IPS-NIHi11 (cell line): ENCODE measurements at places on chromosomes 1 and 21.

DNA sequence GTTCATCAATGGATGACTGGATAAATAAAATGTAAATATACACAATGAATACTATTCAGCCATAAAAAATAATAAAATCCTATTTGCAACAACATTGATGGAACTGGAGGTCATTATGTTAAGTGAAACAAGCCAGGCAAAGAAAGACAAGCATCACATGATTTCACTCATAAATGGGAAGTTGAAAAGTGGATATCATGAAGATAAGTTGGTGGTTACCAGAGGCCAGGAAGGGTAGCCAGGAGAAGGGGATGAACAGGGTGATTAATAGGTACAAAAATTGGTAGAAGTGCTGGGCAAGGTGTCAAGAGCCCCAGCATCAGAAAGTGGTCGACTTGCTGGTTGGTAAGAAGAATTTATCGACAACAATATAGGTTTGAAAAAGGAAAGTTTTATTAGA, 1.3 kb upstream of the PARK7 start:
- no peak for DNase-seq

DNA sequence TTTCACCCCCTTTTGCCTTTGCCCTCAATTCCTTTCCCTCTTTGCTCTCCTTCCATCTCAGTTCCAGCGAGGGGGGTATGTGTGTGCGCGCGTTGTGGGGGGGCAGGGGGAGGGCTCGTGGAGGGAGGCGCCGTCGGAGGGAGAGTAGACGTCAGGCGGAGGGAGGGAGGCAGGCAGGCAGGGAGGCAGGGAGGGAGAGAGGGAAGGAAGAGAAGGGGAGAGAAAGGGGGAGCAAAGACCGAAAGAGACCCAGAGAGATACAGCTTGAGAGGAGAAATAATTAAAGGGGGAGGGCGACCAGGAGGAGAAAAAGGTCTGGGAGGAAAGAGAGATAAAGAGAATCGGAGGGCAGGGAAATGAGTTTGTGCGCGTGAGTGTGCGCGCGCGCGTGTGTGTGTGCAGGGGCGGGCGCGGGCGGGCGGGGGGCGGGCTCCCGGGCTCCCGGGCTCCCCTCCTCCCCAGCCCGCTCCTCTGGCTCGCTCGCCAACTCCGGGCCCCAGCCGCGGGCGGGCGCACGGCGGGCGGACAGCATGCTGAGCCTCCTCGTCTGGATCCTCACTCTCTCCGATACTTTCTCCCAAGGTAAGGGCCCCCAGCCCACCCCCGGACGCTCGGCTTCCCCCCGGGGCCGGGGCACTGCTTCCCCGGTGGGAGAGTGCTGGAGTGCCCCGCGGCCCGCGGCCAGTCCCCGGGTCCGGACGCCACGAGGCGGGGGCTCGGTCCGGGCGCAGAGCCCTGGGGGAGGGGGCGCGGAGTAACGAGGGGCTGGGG, at the start of gene KIRREL1:
TSS of gene KIRREL1 (plus strand) at position 499 of the 771 bp plus-strand sequence. CDS start at position 531, 32 bp downstream.
- DNase-seq = peak; percentile 75

GRCh38 chr1:32393136-32393535, 1.1 kb downstream of the BSDC1 start:
- DNase-seq = no peak

DNA sequence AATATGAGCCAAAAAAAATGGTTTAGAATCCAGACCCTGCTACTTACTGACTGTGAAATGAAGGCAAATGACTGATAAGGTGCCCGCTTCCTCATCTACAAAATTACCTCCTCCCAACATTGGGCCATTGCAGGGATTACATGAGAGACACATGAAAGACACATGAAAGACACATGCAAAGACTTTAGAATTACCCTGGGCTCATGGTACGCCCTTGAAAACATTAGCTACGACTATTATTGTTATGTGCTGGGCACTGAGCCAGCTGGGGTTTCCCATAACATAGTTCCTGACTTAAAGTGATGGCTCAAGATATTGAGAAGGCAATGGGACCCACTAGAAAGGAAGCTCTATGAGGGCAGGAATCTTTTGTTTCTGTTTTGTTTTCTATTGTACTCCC, 43.7 kb upstream of the KANK4 start:
- no peak for DNase-seq

DNA sequence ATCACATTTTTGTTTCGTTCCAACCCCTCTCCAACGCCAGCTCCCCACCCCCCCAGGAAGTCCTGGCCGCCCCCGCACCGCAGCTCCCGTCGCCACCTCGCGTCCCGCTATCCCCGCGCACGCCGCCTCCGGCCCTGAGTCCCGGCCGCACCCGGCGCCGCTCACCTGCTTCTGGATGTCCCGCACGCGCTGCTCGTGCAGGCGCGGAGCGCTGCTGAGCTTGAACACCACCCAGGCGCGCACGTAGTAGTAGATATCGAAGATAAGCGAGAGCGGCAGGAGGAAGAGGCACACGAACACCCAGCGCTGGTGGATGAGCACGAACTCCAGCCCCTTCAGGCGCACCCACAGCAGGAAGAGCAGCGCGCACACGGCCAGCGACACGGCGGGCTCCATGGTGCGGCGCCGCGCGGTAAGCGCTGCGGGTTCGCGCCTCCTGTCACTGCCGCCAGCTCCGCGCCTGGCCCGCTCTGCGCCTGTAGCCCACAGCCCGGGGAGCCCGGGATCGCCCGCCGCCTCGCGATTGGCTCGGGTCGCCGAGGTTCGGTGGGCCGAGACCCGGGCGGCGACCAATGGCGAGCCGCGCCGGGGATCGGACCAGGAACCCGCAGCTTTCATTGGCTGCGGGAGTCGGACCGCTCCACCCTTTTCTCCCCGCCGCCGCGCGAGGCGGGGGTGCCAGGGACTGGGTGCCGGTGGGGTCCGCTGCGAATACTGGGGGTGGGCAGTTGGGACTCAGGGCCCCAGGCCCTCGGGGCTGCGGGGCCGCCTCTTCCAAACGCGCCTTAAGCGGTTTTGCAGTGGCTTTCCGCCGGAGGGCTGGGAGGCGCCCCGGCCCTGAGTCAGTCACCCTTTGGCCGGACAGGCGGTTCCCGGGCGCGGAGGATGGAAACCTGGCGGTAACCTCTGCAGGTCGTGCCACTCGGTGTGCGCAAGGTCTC, at the start of gene DHCR24:
TSS of gene DHCR24 (minus strand) at position 472 of the 941 bp plus-strand sequence. CDS start at position 396, 76 bp downstream.
- peak; percentile 100 for DNase-seq

DNA sequence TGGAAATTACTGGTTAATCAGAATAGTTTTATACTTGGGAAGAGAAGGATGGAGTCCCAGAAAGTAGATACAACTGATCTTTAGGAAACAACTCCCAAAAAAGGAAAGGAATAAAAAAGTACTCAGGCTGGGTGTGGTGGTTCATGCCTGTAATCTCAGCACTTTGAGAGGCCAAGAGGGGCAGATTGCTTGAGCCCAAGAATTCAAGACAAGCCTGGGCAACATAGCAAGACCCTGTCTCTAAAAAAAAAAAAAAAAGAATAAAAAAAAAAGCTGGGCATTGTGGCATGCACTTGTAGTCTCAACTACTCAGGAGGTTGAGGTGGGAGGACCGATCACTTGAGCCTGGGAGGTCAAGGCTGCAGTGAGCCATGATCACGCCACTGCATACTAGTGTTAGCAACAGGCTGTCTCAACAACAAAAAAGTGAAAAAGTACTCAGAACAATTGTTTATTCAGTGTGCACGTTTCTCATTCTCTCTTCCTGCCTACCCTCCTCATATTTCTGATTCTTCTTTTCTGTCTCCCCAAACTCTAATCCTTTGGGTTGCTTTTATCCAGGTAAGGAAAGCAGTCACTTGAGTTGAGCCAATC, 2.2 kb upstream of the DHCR24 start:
- DNase-seq = no peak

- no peak for DNase-seq
Observed at GRCh38 chr1:66575739-66576138, 41.8 kb downstream of the SGIP1 start.

GRCh38 chr1:35285771-35286606, 17.5 kb downstream of the ZMYM4 start:
- DNase-seq = no peak

DNA sequence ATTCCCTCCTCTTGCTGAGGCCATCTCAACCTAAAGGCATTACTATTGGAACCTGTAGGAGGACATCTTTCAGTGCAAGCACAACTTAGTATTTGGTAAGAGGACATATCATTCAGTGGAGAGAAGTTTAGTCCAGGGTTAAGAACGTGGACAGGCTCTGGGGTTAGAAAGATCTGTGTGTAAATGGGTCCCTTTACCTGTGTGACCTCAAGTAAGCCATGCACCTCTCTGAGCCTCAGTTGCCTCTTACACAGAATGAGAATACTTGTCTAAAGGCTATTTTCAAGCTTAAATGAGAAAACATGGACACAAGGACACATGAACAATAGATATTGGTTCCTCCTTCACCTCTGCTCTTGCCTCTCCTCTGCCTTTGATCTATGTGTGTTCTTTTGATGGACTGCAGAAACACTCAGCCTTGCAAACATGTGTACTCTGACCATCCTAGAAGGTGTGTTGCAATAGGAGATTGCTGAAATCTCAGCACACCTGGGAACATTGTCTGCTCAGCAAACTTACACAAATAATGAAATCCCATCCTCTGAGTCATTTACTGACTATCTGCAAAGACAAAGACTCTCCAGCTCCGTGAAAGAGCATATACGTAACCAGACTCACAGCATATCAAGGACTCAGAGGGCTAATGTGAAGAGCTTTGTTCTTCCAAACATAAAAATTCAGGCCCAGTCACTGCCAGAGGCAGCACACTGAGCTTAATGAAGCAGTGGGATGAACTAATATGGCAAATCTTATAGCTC, 143.8 kb downstream of the DAB1 start:
- DNase-seq = no peak

GRCh38 chr1:153485863-153486262, 25.4 kb upstream of the S100A7 start:
- DNase-seq = no peak

DNA sequence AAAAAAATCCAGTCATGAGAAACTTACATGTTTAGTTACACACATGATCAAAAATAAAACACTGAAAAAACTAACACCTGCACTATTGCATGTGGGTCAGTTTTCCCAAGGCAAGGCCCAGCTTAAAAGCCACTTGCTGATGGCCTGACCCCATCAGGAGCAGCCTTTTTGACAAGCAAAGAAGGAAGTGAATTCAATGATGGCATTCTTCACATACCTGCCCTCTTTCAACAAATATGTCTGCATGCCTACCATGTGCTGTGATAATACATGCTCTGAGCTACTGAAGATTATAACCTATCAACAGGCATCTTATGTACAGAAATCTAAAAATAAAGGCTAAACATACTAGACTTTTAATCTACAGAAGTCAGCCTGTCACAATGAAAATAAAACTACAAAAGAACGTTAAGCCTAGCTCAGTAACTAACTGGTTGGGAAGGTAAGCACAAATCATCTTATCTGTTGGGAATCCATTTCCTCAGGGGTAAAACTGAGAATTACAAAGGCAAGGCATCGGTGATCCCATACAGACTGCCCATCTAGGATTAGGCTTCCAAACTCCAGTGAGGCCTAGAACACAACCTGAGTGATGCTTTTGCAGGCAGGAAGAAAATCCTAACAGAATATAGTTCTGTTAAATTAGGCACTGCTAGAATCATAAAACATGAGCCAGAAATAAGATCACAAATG, 14.5 kb downstream of the SORT1 start:
- DNase-seq = peak; percentile 41

GRCh38 chr1:8152731-8153702, 126.9 kb upstream of the ERRFI1 start:
- DNase-seq = no peak

GRCh38 chr1:95956215-95956614, 722.2 kb downstream of the RWDD3 start:
- no peak for DNase-seq

DNA sequence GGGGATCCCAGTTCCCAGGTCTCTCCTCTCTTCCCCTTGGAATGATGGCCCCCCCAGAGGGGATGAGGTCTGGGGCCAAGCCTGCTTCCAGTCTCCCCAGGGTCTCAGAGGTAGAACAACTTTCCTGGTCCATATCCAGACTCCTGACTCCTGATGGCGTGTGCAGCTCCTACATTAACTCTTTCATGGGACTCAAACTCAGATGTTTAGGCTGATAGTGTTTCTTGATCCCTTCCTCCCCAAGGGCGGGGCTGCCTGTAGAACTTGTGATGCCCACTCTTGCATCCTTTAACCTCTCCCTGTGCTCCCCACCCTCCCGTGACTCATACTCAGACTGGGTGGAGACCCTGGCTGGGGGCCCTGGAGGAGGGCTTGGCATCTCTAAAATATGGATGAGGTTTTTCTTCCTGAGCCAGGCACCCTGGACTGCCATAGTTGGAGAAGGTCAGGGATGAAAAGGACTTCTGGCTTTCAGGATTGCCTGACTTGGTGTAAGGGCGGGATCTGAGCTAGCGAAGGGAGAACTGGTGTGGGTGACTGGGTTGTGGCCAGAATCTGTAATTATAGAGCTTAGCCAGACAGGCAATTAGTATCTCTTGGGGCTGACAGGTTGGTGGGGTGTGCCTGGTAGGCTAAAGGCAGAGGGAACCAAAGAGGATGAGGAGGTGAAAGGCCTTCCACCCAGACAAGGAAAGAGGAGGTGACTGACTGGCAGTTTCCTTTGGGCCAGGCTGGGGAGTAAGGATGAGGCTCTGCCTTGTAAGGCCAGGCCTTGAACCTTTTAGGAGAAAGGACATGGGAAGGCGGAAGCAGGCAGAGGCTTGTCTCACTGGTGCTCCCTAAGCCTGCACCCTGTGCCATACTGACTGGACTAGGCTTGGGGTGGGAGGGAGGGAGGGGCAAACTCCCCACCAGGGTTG, 1.5 kb downstream of the ATP8B2 start:
- no peak for DNase-seq

DNA sequence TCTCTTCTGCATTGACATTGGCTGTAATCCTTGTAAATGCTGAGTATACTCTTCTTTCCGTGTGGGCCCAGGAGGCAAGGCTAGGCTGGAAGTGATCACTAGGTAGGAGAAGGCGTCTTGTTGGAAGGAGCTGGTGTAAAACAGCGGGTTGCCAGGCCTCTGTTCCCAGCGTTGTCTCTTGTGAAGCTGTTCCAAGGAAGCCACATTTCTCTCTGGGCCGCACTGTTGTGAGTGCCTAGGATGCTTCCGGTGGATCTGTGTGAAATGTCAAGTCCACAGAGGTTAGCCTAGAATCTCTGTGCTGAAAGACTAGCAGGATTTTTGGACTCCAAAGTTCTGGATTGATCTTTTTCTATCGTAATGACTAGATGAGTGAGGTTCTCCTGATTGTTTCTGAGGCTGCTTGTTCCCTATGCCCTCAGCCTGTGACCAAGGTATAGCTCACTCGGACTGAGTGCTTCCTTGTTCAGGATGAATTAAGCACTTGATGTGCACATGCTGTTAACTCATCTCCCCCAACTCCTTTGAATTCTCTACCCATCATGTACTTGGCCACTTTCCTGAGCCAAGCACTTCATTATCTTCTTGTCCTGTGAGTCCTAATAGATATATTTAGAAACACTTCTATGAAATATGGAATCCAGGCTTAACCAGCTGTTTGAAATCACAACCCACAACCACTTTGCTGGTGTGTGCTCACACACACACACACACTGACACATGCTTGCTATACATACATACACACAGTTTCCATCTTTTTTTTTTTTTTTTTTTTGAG, 63.3 kb downstream of the PBX1 start:
- no peak for DNase-seq
